ENCODE measurements at places on chromosomes 16 and 17. TPM values are rescaled to one million over a fixed set of nuclear protein-coding genes. Genes with fewer than 3 reads are reported as not detected.

DNA sequence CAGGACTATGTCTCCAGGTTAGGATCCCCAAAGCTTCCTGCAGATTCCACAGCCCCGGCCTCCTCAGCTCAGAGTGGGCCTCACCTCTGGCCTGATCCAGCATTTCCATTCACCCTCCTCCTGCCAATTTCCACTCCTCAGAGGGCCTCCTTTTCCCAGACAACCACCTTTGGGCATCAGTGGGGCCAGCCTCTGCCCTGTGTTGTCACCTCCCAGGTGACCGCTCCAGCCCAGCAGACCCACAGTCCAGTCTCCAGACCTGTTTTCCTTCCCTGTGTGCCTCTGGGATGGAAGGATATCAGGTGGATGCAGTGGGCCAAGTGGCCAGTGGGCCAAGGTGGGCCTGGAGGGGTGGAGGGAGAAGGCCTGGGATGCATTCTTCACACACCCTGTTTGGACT is 32.7 kb downstream of the B9D1 start:
- no peak for DNase-seq

DNA sequence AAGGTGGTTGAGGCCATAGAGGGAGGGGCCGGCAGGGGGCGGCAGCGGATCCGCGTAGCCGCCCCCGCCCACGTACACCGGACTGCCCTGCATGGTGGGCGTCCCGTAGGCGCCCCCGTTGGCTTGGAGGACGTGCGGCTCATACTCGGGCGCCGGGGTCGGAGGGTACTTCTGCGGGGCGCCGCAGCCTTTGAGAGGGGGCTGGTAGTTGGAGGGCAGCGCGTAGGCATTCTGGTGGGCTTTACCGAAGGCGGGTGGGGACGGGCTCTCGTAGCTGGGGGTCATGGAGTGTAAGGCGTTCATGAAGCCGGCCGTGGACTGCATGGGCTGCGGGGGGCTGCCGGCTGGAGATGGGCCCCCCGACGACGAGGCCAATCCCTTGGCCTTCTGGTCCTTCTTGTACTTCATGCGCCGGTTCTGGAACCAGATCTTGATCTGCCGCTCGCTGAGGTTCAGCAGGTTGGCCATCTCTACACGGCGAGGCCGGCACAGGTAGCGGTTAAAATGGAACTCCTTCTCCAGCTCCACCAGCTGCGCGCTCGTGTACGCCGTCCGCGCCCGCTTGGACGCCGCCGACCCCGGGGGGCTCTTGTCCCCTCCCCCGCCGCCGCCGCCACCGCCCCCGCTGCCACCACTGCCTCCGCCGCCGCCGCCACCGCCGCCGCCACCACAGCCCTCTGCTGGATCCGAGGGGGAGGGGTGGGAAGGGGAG is 5.7 kb upstream of the HOXB2 start:
- DNase-seq: no peak

DNA sequence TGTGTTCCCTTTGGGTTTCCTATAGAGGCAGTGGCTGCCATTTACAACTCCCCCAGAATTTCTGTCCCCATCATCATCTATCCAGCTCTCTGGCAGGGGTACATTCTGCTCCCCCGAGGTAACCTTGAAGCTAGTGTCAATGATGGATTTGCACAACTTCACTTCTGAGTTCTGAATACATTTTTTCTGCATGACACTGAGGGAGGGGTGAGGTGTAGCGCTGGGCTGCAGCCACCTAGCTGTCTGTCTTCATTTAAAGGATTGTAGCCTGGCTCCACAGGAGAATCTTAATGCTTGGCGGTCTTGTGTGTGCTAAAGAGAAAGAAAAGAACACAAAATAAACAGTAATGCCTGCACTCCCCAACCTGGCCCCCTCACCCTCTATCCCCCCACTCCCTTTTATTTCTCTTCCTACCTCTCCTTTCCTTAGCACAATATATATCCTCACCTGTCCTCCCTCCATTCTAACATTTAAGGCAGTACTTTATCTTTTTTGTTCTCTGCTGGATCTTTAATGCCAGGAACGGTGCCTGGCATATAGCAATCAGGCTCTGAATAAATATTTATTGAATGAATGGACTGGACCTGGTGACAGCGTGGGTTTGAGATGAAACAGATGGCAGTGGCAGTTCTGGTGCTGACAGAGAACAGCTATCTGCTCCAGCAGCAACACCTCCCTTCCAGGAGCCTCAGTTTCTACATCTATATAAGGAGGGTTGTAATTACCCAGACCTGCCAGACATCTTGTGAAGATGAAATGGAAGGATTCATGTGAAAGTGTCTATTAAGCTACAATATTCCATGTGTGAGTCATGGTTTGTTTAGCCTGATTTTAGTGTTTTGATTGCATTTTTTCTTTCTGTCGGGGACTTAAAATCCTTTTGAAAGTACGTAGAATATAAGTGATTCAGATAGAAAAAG is 163.5 kb upstream of the CDH11 start:
- DNase-seq: no peak

DNA sequence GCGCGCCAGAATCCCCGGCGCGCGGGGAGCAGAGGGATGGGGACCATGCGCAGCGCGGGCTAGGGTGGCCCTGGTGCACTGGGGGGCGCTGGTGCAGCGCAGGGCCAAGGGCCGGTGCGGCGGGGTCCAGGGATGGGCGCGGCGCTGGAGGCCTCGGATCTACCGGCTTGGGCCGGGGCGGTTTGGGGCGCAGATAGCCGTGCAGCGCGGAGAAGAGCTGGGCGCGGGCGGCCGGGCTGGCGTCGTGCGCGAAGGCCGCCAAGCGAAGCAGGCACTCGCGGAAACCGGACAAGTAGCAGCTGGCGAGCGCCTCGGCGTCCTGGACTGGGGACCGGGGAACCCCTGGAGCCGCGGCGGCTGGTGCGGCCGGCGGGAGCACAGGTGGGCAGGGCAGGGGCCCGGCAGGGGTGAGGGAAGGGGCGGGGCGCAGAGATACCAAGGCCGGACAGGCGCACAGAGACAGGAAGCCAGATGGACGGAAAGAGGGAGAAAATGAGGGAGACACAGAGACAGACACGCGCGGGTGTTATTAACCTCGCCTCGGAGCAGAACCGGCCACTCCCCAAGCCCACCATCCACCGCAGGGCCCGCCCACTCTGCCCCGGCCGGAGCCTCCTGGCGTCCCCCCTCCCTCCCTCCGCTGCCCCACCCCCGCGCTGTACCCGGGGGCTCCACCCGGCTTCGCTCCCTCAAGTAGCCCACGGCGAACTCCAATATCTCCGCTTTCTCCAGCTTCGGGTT is 2.1 kb downstream of the HES7 start:
- no peak for DNase-seq

DNA sequence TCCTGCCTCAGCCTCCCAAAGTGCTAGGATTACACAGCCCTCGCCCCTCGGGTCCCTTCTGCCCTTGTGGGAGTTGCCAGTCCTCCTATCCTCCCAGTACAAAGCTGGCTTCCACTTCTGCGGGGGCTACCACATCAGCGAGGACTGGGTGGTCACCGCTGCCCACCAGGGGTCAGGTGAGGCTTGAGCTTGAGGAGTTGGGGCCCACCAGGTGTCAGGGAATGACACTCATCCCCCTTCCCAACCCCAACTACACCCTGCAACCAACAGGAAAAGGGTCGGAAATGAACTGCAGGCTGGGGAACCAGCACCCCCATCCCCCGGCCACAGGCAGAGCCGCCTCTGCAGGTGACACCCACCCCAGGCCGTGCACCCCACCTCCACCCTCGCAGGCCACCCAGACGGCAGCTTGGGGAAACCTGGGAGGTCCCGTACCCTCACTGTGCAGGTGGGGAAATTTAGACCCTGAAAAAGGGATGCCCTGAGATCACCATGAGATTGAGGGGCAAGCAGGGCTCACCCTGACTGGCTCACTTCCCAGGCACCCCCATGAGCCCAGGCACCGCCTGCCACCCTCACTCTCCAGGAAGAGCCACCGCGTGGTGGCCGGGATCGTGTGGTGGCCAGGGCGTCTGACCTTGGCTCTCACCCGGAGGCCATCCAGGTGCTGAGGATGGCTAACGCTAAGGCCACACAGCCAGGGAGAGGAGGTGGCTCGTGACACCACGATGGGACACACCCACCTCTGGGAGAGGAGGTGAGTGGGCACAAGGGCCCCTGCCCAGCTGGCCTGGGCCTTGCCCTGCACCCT is 8.0 kb downstream of the CTRB1 start:
- no peak for DNase-seq

GRCh38 chr17:72421128-72422092 is 300.6 kb downstream of the SOX9 start:
- no peak for DNase-seq

- DNase-seq: no peak
Observed at GRCh38 chr17:11240841-11241610, at the start of gene SHISA6. SHISA6 (plus strand) TSS chr17:11241213.

DNA sequence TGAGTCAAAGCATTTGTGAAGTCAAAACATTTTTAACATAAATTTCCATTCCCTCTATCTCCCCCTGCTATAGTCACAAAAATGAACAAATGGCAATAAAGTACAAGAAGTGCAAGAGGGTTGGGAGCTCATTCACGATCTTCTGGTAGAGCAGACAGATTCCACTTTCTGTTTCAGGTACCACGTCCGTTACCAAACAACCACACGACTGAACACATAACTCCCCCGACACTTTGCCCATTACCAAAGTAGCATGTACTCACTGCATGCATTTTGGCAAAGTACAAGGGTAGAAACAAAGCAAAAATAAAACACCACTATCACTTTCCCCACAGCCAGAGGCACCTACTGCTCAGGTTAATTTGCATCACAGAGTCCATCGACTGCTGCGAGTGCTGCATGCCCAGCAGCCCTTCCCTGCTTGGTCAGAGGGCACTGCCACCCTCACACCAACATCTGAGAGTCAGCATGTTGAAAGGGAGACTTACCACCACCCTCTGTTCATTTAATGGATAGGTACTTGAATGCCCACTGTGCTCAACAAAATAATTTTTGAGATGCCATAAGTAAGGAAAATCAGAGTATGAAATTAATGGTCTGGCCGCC is 150.3 kb upstream of the AXIN2 start:
- no peak for DNase-seq

DNA sequence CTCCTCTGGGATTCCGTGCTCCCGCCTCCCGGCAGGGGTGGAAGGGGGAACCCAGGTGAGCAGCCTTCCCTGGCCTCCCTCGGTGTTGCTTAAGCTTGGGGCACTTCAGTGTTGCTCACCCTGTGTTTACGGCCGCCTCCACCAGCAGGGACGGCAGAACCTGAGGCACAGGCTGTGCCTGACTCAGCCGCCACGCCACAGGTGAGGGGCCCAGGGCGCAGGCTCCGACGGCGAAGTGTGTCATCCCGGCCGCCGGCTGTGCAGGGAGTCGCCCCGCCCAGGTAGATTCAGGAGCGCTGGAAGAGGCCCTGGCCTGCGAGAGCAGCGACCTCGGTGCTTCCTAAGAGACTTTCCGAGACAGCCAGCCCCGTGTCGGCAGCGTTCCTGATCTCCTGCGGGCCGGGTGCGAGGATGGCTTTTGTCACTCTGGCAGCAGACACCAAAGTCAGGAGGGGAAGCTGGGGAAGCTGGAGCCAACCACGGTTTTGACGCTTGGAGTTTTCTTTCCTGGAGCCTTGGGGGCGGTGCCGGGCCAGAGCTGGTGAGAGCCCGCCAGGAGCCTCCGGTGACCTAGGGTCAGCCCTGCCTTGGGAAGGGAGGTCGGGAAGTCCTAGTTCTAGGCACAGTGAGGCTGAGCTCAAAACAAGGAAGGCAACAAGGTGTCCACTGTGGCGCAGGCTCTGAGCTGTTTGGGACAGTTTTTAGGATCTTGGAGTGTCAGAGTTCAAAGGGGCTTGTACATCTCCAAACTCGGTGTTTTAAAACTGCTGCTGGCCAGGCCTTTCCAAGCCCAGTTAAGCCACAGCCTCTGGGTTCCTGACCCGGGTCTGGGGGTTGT is 2.1 kb downstream of the GSE1 start:
- no peak for DNase-seq

DNA sequence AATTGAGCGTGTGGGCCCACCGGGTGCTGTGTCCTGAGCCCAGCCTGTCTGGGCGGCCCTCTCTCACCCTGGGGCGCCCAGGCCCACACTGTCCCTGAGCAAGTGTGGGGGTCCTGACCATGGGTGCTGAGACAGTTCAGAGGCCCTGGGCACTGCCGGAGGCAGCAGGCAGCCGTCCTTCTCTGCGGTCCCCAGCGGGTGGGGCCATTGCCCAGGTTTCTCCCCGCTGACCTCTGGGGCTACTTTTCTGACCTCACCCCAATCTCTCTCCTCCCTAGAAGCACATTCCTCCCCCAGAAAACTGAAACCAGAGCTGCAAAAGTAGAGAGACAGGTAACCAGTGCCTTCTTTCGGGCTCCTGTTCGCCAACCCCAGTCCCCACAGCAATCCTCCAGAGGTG is 36.0 kb upstream of the PVALEF start:
- no peak for DNase-seq

The PTX4 gene
- total RNA-seq: not detected

The OTOA gene
- total RNA-seq: not detected

The ZNF423 gene
- total RNA-seq: 4.7 TPM

The PEX12 gene
- total RNA-seq: 8.9 TPM

The GABARAP gene
- 459 TPM for total RNA-seq
